ENCODE measurements at places on chromosomes 1 and 21. TPM values are rescaled to one million over a fixed set of nuclear protein-coding genes. Genes with fewer than 3 reads are reported as not detected.

DNA sequence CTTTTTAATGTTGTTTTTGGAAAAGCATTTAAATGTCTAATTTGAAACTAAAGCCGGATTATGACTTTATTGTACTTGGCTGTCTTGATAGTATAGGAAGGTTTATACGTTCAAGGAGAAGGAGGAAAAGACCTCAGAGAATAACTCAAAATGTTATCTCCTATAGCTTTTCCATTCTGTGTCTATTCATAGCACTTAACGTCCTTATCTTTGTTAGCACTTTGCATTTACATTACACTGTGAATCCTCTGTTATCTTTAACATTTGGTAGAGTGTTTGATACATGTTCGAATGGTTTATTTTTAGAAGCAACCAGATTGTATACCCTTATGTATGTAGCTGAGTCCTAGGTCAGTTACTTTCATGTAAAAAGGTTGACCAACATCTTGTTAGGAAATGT, 50.8 kb upstream of the PODN start:
- H3K4me3 ChIP-seq: no peak overlapping the region
- H3K27me3 ChIP-seq: no peaks in the 10 kb centered on the region

DNA sequence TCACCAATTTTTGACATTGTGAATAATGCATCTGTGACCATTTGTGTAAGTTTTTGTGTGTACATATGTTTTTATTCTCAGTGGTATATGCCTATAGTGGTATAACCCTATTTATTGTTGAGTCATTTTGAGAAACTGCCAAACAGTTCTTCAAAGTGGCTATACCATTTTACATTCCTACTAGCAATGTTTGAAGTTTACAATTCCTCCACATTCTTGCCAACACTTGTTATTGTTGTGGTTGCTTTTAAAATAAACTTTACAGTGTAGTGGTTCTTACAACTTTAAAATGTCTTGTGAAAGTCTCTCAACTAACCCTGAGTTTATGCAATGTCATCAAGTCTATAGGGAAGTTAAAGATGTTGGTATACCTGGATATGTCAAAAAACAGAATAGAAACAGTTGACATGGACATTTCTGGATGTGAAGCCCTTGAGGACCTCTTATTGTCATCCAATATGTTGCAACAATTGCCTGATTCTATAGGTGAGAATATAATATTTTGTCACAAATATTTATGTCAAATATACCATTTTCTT, 219.4 kb downstream of the LRRC40 start:
- no peak overlapping the region for H3K27ac ChIP-seq
- H3K27me3 ChIP-seq: no peaks in the 10 kb centered on the region
- no peak overlapping the region for H3K4me3 ChIP-seq
- H3K36me3 ChIP-seq: no peaks in the 10 kb centered on the region
- no peak for DNase-seq

DNA sequence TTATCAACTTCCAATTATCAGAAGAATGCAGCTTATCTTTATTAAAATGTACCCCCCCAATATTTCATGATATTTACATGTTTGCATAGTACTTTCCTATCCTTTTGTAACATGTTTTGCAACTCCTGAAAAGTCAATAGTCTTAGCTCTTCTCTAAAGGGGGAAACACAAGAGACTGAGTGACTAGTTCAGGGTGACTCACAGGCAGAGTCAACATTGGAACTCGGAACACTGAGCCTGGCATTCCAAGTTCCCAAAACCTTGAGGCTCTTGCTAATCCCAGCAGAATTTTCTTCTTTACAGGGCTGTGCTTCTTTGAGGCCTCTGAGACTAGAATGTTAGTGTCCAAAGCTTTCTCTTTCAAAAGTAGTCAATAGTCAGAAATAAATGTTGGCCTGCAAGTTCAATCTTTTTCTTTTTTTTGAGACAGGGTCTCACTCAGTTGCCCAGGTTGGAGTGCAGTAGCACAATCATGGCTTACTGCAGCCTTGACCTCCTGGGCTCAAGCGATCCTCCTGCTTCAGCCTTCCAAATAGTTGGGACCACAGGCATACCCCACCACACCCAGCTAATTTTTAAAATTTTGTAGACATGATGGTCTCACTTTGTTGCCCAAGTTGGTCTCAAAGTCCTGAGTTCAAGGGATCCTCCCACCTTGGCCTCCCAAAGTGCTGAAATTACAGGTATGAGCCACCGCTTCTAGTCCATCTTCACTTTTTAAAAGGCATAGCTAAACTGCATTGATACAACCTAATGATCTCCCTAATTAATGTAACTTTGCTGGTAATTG, 37.5 kb downstream of the ZNF281 start:
- H3K27ac ChIP-seq: no peak overlapping the region
- H3K4me1 ChIP-seq: no peaks in the 10 kb centered on the region
- H3K4me3 ChIP-seq: no peak overlapping the region
- DNase-seq: no peak
- no peaks in the 10 kb centered on the region for H3K36me3 ChIP-seq

DNA sequence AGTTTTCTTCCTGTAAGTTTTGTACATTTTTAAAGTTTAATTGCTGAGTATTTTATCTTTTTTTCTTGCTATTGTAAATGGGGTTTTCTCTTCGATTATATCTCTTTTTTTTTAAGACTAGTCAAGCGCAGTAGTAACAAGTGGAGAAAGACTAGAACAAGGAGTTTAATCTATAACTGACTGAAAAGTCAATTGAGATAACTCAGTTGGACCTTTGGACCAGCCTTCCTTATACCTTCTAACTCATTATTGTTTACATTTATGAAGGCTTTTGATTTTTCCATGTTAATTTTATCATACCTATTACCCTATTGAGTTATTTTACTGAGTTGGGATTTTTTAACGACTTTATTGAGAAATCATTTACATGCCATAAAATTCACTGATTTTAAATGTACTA, 81.2 kb downstream of the SMYD3 start:
- no peak overlapping the region for H3K4me3 ChIP-seq
- H3K36me3 ChIP-seq: peaks cover 5% of the 10 kb centered on the region
- no peaks in the 10 kb centered on the region for H3K27me3 ChIP-seq
- no peak overlapping the region for H3K27ac ChIP-seq

GRCh38 chr21:42622284-42622683, 31.1 kb upstream of the PDE9A start:
- no peak for DNase-seq
- H3K4me1 ChIP-seq: no peaks in the 10 kb centered on the region
- H3K27ac ChIP-seq: no peak overlapping the region

GRCh38 chr1:153922076-153922971, 448 bp downstream of the GATAD2B start:
- no peak for DNase-seq
- peaks cover 47% of the 10 kb centered on the region for H3K4me1 ChIP-seq
- H3K27ac ChIP-seq: peak overlapping the region; percentile 98
- H3K27me3 ChIP-seq: no peaks in the 10 kb centered on the region
- peaks cover 23% of the 10 kb centered on the region for H3K36me3 ChIP-seq

DNA sequence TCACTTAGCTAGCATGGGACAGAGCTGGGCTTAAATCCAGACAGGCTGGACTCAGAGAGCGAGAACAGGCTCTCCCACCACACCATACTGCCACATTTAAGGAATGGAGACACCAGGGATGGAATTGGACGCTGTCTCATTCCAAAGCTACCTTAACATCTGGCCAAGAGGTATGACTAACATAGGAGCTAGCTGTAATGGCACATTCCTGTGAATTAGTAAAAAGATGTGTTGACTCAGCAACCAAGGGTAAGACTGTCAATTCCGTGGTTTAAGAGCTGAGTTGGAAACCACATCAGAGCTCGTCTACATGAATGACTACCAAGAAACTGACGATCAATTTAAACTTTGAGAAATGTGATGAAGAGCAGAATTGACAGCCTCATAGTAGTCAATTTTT, 8.3 kb upstream of the TNFRSF9 start:
- H3K4me3 ChIP-seq: no peak overlapping the region
- H3K4me1 ChIP-seq: peaks cover 24% of the 10 kb centered on the region
- DNase-seq: peak; percentile 29
- peak overlapping the region; percentile 83 for H3K27ac ChIP-seq
- no peaks in the 10 kb centered on the region for H3K36me3 ChIP-seq

DNA sequence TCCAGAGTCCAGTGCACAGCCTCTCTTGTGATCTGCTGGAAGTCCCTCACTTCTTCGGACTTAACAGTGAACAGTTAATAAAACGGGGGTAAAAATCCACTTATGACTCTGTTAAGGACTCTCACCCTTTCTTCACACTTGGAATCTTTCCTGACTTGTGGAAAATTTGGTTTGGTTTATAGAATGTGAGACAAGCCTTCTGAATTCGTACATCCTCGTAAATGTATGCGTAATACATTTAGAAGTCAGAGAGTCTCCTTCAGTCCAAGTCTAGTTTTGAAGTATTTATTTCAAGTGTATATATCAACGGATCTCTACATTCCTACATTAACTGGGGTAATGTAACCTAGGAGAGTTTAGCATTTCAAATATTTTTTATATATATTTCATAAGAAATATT, 270.4 kb downstream of the KCNJ6 start:
- peaks cover 25% of the 10 kb centered on the region for H3K27me3 ChIP-seq
- H3K27ac ChIP-seq: no peak overlapping the region
- no peak for DNase-seq
- no peak overlapping the region for H3K4me3 ChIP-seq
- no peaks in the 10 kb centered on the region for H3K36me3 ChIP-seq
- H3K4me1 ChIP-seq: peaks cover 2% of the 10 kb centered on the region

GRCh38 chr1:30043731-30044408, 679.5 kb downstream of the MATN1 start:
- no peak for DNase-seq
- no peaks in the 10 kb centered on the region for H3K4me1 ChIP-seq
- H3K4me3 ChIP-seq: no peak overlapping the region
- peaks cover 11% of the 10 kb centered on the region for H3K27me3 ChIP-seq
- no peaks in the 10 kb centered on the region for H3K36me3 ChIP-seq

GRCh38 chr1:65939636-65940035, 146.9 kb downstream of the PDE4B start:
- DNase-seq: no peak
- H3K4me1 ChIP-seq: no peaks in the 10 kb centered on the region
- H3K27ac ChIP-seq: no peak overlapping the region
- peaks cover 7% of the 10 kb centered on the region for H3K27me3 ChIP-seq
- H3K4me3 ChIP-seq: no peak overlapping the region
- no peaks in the 10 kb centered on the region for H3K36me3 ChIP-seq

DNA sequence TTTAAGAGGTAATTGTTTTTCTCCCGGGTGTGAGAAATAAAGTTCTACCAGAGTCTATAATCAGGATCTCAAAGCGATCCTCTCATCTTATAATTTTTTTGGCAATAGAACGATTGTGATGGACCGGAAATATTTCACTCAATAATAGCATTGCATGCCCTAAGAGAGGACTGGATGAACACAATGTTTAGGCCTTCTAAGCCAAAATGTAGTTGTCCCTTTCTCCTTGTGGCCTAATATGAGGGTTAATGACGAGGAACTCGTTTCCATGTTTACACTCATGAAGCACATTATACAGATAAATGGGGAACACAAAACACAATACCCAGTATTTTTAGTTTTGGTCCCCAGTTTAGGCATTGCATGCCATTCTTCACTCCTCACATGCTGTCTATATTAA, 5.9 kb downstream of the TBX15 start:
- peaks cover 36% of the 10 kb centered on the region for H3K4me1 ChIP-seq
- DNase-seq: no peak
- no peak overlapping the region for H3K4me3 ChIP-seq
- no peak overlapping the region for H3K27ac ChIP-seq

DNA sequence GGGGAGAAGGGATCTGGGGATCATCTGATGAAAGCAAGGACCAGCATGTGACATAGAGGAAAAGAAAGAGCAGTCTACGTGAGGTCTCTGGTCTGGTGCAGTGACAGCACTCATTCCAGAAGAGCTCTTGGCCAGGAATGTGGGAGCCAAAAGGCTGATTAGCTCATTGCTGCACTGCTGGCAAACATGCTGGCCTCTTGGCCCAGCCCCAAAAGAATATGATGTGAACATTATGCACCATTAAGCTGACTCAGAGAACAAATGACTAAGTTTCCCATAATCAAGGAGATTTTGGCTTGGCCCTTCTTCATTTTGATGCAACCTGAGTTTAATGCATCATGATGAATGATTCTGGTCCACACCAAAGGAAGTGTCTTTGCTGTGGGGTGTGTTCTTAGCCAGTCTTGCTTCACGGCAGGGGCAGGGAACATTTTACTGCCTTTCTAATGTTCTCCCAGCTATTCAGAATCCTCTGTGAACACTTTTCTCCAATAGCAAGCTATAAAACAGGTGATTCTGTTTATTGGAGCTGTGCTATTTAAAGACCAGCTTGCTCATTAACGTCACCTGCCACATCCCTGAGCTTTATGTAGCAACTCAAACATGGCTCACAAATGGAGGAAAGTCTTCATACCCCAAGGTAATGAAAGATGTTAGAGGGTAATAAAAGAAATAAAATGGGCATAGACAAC, 55.1 kb downstream of the PCBP3 start:
- H3K27ac ChIP-seq: peak overlapping the region; percentile 9
- peaks cover under 1% of the 10 kb centered on the region for H3K27me3 ChIP-seq
- H3K4me3 ChIP-seq: no peak overlapping the region
- no peaks in the 10 kb centered on the region for H3K36me3 ChIP-seq
- H3K4me1 ChIP-seq: peaks cover 19% of the 10 kb centered on the region

GRCh38 chr1:22500058-22500457, 48.4 kb downstream of the ZBTB40 start:
- H3K4me3 ChIP-seq: no peak overlapping the region
- H3K4me1 ChIP-seq: peaks cover 6% of the 10 kb centered on the region
- H3K27ac ChIP-seq: peak overlapping the region; percentile 0
- no peaks in the 10 kb centered on the region for H3K27me3 ChIP-seq
- DNase-seq: no peak

DNA sequence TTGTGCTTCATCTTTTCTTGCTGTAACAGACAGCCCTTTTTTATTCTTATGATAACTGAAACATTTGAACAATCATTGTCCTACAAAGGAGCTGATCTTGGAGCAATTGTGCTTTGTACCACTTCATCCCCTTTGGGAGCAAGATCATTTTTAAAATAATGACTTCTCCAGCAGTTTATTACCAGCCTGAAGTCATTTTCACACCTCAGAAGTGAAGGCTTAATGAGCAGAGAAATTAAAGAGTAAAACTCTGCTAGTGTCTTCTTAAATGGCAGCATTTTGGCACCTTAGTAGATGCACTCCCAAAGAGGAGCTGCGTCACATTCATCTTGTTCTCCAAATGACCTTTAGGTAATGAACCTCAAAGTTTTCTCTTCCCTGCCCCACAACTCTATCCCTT, 439.6 kb upstream of the CAMK1G start:
- H3K27ac ChIP-seq: no peak overlapping the region
- no peak for DNase-seq
- H3K4me1 ChIP-seq: no peaks in the 10 kb centered on the region
- H3K4me3 ChIP-seq: no peak overlapping the region

GRCh38 chr1:228377664-228378089, 29.0 kb downstream of the TRIM11 start:
- no peaks in the 10 kb centered on the region for H3K36me3 ChIP-seq
- peaks cover 10% of the 10 kb centered on the region for H3K4me1 ChIP-seq
- peaks cover 4% of the 10 kb centered on the region for H3K27me3 ChIP-seq
- H3K4me3 ChIP-seq: peak overlapping the region; percentile 45
- no peak overlapping the region for H3K27ac ChIP-seq

DENND2D gene
- 289 TPM for total RNA-seq

PTGFR gene
- total RNA-seq: not detected

TGFB2 gene
- total RNA-seq: not detected

VCAM1 gene
- not detected for total RNA-seq

OR2T6 gene
- not detected for total RNA-seq

CASQ2 gene
- not detected for total RNA-seq

LMOD1 gene
- not detected for total RNA-seq

INSRR gene
- total RNA-seq: not detected

KCNA3 gene
- 78.7 TPM for total RNA-seq

FAM72C gene
- not detected for total RNA-seq

Data from naive thymus-derived CD8-positive, alpha-beta T cell (primary cell).